ENCODE measurements at places on chromosomes 4 and X.

DNA sequence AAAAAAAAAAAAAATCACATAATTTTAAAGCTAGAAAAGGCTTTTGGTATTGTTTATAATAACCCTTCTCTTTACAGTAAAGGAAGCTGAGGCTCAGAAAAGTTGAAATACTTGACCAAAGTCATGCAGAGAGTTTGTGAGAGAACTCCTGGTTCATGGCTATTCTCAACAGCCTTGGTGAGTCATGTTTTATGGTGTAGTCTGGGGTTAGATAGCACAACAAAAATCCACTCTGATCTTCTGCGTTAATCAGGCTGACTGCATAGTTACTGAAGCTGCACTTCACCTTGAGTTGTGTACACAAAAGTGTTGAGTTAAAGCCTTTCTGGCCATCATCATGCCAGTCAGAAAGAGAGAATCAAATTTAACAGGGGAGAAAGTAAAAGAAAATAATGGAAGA, 19.3 kb upstream of the SFRP2 start:
- DNase-seq: no peak

GRCh38 chr4:173436149-173436579, 37.2 kb upstream of the SCRG1 start:
- DNase-seq: no peak

GRCh38 chrX:149948016-149948415, 9.7 kb upstream of the EOLA2 start:
- DNase-seq: no peak

DNA sequence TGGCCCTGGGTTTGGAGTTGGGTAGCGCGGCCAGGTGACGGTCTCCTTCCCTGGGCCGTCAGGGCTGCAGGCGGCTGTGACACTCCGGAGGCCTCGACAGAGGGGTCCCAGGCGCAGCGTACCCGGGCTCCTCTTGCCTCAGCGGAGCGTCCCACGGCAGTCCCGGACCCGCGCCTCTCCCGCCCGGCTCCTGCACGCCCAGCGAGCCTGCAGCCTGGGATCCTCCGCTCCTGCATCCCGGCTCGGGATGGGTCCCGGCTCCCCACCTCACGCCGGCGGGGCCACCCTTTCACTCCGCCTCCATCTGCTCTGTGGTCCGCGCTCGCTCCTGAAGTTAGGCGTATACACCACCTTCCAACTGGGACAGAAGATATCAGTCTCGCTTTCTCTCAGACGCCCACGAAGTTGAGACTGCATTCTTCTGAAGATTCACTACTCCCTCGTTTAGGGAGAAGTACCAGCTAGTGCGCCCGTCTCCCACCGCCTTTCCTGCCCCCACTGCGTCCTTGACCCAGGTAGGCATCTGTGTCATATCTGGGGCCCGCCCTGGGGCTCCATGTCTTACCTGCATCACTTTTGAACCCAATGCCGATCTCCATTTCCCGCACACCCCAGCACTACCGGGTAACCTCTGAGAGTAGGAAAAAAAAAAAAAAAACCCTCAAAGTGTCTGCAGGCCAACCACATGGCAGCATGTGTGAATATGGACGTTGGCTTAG, 32.3 kb upstream of the KDR start:
- DNase-seq: no peak

- no peak for DNase-seq
Observed at GRCh38 chr4:16160457-16160856, 65.8 kb downstream of the TAPT1 start.

DNA sequence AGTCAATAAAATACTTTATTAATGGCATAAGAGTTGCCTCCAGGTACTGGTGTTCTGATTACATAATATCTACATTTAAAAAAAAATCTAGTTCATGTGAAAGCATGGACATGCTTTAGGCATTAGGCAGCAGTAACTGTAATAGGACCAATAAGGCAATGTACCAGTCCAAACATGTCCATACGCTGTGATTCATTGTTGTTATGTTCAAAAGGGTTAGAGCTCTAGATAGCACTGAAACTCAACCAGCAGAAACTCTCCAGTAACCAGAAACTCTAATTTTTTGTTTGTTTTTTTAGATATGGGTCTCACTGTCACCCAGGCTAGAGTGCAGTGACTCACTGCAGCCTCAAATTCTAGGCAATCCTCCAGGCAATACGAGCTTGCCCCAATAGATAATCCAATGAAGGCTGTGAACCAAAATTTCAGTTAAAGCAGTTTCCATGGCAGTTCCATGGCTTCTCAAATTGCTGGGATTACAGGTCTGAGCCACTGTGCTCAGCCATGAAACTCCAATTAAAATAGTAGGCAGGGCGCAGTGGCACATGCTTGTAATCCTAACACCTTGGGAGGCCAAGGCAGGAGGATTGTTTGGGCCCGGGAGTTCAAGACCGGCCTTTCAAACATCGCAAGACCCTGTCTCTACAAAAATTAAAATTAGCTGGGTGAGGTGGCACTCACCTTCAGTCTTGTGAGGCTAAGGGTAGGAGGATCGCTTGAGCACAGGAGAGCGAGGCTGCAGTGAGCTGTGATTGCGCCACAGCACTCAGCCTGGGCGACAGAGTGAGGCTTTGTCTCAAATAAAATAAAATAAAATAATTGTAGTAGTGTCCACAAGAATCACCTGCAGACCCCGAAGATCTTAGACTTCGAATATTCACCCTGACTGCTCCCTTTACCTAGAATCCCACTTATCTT, 36.3 kb downstream of the MGARP start:
- no peak for DNase-seq

- DNase-seq: no peak
Observed at GRCh38 chr4:28001698-28002097, 1141.1 kb downstream of the STIM2 start.

- no peak for DNase-seq
Observed at GRCh38 chrX:69395306-69395705, 108.8 kb upstream of the NALF2 start.

DNA sequence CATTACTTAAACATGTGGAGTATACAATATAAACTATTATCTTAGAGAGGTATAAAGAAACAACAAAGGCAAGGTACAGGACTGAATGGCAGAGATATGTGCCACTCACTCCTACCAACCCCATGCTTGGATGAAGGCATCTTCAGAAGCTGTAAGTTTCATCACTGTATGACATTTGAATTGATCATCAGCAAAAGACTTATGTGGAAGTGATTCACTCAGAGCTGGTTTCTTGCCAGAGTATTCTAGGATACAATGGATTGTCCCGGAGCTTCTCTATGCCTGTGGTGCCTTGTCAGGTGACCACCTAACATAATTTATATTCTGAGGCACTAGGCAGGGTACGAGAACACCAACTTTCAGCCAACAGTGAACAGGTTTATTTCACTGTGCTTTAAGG, 392.2 kb downstream of the PPP1R2C start:
- no peak for DNase-seq
